ENCODE measurements at places on chromosomes 16 and 17.
A peak's percentile ranks its signal among the peaks of the same experiment; 100 is the strongest.

- DNase-seq, result peak; percentile 33
Observed at GRCh38 chr16:30893744-30894539, at the start of gene BCL7C. Gene BCL7C (minus strand): TSS chr16:30894077. CDS start chr16:30893944, 133 bp downstream.

GRCh38 chr16:2895813-2896212 lies 12.8 kb downstream of the FLYWCH2 start:
- DNase-seq, result peak; percentile 52

DNA sequence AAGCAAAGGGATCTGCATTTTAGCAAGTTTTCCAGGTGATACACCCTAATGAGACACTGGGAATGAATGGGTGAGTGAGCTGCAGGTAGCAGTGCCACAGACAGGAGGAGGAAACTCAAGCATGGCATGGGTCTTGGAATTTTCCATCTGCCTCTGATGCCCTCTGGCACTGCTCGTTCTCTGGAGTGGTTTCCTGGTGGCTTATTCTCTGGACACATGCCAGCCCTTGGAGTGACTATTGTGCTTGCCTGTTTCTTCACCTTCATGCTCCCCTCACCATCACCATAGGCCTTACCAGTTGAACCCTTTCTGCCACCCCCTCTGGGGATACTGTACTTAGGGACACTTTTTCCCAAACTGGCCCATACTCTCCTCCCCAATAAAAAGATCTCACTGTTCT lies 1.6 kb downstream of the COASY start:
- DNase-seq, result no peak

DNA sequence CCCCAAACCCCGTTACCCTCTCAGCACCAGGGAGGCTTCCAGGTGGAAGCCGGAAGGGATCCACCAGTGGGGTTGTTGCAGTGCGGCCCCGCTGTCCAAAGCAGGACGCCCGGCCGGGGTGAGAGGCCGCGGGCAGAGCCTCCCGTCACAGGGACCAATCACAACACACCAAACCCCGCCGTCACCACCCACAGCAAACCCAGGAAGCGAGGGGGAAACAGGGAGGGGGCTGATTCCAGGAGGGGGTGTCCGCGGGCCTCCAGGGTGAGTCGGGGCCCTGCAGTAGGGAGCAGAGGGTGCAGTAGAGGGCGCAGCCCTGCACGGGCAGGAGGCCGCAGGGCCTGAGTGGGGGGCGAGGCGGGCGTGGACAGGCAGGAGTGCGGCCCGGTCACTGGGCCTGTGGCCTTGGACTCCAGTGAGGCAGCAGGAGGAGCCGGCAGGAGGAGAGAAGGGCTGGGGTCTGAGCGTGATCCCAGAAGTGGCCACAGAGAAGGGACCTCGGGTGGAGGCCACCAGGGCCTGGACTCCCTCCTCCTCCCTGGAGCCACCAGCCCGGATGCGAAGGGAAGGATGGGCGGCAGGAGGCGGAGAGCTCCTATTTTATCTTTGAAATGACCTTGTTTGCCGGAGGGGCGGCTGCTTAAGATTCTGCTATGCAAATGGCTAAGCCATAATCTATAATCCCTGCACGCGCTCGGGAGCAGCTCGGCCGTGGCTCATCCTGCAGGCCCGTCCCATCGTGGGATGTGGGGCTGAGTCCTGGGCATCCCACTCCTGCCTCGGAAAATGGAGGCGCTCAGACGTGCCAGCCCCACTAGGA lies 41.5 kb downstream of the ZFPM1 start:
- DNase-seq, result no peak

DNA sequence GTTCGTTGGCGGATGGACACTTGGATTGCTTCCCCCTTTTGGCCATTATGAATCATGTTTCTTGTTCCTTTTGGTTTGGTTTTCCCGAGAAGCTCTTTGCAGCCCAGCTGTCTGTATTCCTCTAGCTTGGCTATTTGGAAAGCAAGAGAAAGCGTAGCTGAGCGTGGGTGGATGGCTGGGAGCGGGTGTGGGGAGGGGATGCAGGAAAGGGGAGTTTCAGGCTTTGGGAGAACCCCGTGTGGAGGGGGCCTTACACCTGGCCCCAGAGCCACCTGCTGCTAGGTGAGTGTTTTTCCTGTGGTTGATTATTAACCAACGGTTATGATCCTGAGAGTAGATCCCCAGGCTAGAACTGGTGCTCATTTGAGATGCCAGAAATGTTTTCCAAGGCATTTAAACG lies 103.7 kb downstream of the RAP1GAP2 start:
- DNase-seq, result no peak

DNA sequence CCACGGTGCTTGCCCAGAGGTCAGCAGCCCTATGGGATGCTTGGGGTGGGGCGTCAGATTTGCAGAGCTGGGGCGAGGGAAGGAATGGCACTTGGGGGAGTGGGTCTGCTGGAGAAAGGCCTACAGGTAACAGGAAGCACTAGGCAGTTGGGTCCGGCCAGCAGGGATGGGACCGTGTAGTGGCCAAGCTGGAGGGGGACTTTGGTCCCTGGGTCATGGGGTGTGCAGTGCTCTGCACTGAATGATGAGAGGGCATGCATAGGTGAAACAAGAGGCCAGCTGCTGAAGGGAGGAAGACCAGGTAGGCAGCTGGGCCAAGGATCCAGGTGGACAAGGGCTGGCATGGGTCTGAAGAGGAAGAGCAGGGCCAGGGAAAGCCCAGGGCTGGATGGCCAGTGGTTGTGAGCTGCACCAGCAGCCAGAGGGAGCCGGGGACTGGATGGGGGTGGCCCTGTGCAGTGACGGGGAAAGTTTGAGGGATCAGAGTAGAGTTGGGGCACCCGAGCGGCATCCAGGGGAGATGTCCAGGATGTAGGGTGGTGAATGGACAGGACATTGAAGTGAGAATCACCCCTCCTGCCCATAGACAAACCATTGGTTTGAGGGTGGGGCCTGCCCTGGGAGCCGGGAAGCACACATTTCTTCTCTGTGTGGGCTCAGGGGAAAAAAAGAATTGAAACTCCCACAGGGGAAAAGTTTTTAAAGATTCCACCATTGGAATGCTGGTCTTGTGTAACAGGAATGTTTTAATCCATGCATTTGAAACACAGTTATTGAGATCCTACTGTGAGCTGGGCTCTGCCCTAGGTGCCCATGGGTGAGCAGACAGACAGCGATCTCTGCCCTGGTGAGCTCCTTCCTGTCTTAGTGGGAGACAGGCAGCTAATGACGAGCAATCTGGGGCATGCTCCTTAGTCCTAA lies 25.1 kb downstream of the RAI1 start:
- DNase-seq, result no peak

DNA sequence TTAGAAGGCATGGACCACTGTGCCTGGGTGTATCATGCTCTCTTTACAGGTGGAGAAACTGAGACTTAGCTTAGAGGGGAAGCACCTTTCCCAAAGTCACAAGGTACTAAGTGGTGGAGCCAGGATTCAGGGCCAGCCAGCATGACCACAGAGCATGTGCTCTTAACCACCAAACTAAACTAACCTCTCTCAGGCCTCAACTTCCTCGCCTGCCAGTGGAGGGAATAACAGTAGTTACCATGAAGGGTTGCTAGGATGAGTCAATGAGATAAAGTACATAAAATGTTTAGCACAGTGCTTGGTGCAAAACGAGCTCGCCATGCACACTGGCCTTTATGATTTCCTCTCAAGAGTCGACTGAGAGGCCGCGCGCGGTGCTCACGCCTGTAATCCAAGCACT lies 6.4 kb upstream of the MYO1C start:
- no peak for DNase-seq

DNA sequence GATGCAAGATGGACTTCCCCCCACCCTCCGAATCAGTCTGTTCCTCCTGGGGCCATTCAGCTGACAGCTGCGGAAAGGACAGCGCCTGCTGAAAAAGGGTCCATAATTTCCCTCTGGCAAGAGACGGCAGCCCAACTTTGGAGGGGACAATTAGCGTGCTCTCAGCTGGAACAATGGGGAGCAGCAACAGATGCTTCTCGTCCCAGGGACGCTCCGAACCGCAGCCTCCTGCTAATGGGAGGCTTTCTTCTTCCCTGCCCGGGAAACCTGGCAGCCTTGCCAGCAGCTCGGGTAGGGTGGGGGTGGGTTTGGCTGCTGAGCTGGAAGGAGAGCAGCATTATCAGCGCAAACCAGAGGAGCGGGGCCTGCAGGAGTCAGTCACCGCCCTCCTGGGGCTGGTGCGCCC lies 500.0 kb upstream of the SALL1 start:
- DNase-seq, result no peak

- no peak for DNase-seq
Observed at GRCh38 chr16:26118575-26118974, 426.8 kb downstream of the HS3ST4 start.

DNA sequence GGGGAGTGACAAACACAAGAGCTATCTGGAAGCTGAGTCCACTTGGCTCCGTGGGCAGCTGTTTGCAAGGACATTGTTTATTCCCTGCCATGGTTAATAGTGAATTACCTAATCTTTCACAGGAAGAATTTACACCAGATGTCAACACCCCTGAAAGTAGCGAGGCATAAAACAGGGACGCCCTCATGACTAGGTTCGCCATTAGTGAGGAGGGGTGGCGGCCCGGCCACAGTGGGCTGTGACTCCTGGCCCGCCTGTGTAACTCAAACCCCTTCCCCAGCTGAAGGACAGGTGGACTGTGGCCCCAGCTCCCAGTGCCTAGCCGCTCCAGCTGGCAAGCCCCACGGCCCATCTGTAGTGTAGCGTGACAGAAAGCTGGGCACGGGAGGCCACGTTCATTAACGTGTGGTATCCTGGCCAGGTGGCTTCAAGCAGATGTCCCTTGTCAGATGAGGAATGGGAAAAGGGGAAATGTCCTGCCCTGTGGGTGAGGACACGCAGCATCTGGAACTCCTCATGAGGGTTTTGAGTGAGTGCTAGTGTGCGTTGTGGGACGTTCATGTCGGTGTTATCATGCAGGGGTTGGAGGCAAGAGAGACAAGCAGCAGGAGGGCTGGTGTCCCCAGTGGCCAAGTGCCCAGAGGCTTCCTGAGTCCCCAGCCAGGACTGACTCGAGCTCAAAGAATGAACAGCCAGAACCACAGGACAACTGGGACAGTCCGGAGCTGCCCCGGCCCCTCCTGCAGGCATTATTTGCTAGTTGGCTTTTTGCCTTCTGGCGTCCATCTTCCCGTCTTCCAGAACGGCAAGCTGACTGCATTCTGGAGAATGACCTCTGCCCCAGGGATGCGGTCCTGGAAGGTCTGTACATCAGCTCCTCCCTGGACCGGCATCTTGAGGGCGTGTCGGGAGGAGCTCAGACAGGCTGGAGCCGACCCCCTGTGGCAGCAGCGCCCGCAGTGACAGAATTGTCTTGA lies 19.2 kb downstream of the KDM8 start:
- no peak for DNase-seq

DNA sequence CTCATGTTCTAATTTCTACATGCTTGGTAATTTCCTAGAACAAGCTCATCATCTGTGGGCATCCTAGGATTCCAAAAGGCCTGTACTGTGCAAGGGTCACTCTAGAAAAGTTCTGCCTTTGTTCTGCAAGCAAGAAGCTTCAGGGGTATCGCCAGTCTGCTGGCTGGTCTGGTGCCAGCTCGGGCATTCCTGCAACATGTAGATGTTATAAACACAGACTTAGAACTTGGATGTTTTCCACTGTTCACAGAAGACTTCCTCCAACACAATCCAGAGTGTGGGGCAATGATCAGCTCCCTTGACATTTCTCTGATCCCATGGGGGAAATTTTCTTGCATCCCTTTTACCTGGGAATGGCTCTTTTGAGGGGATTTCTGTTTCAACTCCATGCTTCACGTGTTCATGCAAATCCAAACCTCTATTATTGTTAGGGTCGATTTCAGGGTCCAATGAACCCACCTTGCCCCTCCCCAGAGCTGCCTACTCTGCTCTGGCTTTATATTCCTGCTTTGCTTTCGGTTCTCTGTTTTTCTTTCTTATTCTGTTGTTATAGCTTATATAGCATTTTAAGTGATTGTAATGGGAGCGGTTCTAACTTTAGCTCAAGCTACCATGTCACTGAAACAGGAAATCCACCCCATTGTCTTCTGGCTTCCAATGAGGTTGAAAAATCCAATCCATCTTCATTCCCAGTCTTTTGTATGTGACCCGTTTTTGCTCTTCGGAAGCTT lies 25.3 kb downstream of the UBE2O start:
- DNase-seq, result no peak

GRCh38 chr16:79662669-79663313 lies 62.3 kb upstream of the MAF start:
- no peak for DNase-seq

DNA sequence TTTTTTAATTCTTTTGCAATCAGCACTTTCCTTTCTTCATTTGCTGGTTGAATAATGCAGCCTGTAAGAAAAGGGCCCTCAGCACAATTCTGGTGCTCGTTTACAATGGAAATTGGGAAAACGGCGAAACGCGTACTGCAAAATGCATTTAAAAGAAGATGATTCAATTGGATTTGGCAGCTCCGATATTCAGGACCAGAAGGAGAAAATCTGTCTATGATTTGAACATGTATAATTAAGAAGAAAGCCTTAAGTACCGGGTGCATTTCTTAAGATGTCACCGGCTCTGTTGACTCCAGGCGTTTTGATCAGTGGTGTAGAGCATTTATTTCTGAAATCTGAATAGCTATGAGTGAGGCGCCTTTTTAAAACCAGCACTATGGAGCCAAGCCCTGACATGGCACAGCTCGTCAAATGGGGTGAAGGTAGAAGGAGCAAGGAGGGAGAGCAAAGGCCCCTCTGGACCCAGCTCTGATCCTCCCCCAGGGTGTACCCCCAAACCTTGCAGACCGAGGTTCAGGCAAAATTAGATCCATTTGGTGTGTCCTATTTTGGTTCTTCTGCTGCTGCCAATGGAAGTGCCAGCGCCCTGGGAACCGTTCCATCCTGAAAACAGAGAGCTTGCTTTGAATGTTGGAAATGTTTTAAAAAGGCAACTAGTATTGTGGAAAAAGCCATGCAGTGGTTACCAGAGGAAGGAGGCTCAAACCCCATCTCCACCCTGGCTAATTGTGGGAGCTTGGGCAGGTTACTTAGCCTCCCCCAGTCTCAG lies 161.4 kb upstream of the RPL38 start:
- no peak for DNase-seq

- peak; percentile 64 for DNase-seq
Observed at GRCh38 chr16:11627822-11628457, 40.3 kb upstream of the SNN start.

- no peak for DNase-seq
Observed at GRCh38 chr16:26281381-26282110, 589.8 kb downstream of the HS3ST4 start.

- no peak for DNase-seq
Observed at GRCh38 chr17:48413613-48414405, 16.2 kb downstream of the SKAP1 start.

DNA sequence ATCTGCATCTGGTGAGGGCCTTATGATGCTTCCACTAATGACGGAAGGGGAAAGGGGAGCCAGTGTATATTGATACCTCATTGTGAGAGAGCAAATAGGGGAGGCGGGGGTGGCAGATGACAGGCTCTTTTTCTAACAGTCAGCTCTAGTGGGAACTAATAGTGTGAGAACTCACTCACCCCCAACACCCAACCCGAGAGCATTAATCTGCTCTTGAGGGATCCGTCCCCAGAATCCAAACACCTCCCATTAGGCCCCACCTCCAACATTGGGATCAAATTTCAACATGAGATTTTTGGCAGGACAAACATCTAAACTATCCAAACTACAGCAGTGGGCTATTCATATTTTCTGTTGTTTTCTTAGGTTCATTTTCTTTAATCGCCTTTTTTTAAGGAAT lies 54.4 kb downstream of the BPTF start:
- DNase-seq, result no peak

- peak; percentile 37 for DNase-seq
Observed at GRCh38 chr17:56973520-56973919, 4.4 kb upstream of the SCPEP1 start.
